AG08396 (cell line): ENCODE measurements at places on chromosomes 3 and 15.
A peak's percentile ranks its signal among the peaks of the same experiment; 100 is the strongest.

DNA sequence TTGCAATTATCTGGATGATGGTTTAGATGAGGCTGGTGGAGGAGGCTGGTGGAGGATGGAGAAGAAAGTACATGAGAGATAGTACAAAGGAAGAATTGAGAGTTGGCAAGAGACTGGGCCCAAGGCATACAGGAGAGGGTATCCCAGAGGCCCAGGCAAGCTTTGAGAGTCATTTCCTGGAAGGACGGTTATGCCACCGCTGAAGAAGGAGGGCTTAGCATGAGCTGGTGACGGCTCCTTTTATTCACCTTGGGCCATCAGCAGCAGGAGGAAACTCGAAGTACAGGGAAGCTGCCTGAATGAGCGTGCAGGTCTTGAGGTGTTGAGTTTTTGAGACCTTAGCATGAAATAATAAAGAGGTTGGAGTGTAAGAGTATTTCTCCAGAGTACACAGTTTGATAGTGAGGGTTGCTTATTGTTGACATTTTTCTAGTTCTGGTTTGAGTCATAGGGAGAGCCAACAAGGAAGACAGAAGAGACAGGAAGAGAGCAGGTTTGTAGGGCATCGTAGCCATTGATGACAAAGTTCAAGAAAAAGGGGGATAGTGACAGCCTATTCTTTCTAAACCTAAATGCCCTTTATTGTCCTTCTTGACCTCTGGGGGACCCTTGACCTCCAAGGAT is 13.8 kb downstream of the THSD4 start:
- no peak for DNase-seq

- no peak for DNase-seq
Measured at GRCh38 chr3:105561876-105562275, 195.2 kb downstream of the ALCAM start.

DNA sequence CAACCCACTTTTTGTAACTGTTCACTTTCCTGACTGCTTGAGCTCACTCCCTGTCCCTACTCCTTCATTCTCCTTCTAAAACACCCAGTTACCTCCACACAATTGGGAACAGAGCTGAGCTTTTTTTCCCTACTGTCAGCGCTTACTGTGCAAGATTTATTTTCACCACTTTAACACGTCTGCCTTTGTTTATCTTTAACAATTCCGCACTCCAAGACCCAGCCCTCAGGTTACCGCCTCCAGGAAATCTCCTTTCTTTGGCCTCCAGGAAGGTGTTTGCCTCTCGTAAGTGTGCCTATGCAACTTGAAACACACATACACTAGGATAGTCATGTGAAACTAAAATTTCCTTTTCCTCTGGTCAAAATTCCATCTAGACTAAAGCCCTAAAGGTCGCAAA is 271.9 kb upstream of the TPRG1 start:
- no peak for DNase-seq

- no peak for DNase-seq
Measured at GRCh38 chr15:61196711-61197586, 32.2 kb downstream of the RORA start.

DNA sequence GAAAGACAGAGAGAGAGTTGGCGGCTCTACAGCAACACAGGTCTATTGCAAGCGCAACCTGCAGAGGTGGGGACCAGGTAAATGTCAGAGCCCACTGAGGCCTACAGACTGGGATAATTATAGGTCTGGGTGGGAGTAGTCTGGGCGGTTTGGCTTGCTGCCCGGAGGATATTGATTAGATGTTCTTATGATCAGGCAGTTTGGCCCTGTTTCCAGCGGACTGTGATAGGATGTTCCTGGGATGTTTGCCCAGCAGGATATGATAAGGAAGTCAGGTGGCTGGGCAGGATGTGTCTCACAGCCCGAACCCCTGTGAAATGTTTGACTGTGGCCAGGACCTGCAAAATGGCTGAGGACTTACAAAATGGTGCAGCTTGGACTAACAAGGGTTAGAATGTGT is 364.9 kb downstream of the NAALADL2 start:
- no peak for DNase-seq

GRCh38 chr3:169863458-169863899 is 6.3 kb downstream of the LRRC31 start:
- peak; percentile 66 for DNase-seq

DNA sequence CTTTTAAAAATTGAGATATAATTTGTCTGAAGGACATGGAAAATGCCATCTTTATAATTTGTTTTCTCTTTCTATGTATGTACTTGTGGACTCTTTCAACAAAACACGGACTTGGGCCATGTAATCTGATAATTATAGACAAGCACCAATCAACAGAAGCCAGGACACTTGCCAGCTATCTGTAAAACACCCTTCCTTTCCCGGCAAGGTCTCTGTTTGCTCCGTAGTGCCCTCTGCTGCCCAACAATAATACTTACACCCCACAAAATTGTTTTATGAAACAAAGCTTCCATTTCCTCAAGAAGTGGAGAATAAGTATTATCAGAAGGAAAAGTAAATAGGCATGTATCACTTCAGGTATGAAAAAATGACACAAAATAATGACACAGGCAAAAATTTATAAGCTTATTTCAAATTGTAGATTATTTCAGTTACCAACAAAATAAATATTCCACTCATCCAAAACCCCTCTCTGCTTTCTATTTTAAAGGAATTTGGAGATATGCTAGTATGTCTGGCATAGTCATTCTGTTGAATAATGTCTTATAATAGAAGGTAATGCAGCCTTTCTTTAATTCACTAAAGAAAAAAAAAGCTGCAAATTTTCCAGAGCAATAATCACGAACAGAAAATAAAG is 32.8 kb downstream of the MYH15 start:
- DNase-seq: peak; percentile 49
